Activated T-cell treated with anti-CD3 and anti-CD28 coated beads for 24 hours (primary cell): ENCODE measurements at places on chromosomes 2 and 18.

- DNase-seq: no peak
Measured at GRCh38 chr2:15243762-15244161, 317.4 kb downstream of the NBAS start.

DNA sequence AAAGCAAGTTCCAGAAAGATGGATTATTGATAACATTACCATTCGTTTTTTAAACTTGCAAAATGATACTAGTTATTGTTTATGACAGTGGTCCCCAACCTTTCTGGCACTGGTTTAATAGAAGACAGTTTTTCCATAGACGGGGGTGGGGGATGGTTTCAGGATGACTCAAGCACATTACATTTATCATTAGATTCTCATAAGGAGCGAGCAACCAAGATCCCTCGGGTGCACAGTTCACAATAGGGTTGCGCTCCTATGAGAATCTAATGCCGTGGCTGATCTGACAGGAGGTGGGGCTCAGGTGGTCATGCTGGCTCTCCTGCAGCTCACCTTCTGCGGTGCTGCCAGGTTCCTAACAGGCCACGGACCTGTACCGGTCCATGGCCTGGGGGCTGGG lies 86.2 kb downstream of the BCL2 start:
- DNase-seq: peak; percentile 44

DNA sequence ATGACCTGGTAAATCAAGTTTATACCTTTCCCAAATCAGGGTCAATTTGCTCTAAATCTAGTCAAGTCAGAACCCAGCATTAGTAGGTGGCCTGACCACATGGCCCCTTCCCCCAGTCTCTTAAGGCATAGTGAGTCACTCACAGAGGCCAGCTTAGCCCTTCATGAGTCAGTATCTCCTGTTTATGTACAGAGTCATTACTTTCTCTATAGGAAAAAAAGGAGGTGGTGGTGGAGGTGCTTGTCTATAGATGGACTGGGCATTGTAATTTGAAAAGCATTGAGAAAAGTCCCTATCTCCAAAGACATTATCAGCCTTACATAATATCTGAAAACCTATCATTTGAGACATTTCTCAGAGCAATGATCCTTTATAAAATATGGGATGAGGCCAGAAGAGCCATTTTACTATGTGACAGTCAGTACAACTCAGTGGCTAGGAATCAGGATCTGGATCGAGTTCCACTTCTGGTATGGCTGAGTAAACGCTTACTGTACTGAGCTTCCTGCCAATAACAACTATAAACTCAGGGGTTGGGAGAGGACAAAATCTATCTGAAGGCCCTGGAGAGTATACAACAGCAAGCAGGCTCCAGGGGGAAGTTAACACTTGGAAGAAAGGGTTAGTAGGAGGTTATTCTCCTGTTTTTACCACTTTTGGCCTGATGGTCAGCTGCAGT lies 22.5 kb upstream of the SIGLEC15 start:
- DNase-seq: no peak

DNA sequence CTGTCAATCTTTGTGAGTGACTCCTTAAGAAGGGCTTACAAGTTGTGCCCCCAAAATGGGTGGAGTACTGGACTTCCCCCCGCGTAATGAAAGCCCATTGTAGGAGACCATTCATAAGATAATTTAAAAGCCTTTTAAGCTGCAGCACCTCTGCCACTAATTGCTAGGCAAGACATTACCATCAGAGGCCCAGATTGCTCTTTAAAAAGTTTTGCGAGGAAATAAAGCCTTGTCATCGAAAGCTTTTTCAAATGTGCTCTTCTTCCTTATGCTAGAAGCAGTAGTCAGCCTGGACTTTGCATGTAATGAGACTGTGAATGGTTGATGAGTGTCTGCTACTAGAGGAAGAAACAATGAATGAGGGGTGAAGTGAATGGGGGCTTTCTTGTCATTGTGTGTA lies 345.3 kb upstream of the CDH2 start:
- no peak for DNase-seq

- no peak for DNase-seq
Measured at GRCh38 chr2:176872406-176872805, 340.2 kb upstream of the HNRNPA3 start.

DNA sequence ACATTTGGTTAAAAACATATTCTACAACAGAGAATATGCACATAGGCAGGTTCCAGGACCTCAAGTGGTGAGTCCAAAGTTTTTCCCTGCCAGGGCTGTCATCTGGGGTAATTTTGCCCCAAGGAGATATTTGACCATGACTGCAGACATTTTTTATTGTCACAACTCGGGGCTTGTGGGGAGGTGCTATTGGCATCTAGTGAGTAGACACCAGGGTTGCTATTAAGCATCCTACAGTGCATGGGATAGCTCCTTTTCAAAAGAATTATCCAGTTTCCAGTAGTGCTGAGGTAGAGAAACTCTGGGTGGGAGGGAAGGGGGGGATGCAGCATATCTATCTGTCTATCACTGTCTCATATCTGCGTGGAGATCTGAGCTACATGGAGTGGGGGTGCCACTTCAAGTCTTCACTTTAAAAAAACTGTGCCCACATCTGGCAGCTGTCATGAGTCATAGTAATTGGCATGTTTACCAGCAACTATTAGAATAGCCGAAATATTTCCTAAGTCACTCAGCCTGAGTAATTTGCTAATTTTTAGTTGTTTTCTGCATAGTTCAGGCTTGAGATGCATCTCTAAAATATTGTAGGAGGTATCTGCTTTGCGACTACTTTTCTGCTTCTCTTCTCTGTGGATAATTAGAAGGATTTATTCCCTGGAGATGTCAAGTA lies 254.0 kb upstream of the RBMS1 start:
- DNase-seq: no peak

GRCh38 chr2:155947069-155947468 lies 385.5 kb downstream of the NR4A2 start:
- DNase-seq: no peak

DNA sequence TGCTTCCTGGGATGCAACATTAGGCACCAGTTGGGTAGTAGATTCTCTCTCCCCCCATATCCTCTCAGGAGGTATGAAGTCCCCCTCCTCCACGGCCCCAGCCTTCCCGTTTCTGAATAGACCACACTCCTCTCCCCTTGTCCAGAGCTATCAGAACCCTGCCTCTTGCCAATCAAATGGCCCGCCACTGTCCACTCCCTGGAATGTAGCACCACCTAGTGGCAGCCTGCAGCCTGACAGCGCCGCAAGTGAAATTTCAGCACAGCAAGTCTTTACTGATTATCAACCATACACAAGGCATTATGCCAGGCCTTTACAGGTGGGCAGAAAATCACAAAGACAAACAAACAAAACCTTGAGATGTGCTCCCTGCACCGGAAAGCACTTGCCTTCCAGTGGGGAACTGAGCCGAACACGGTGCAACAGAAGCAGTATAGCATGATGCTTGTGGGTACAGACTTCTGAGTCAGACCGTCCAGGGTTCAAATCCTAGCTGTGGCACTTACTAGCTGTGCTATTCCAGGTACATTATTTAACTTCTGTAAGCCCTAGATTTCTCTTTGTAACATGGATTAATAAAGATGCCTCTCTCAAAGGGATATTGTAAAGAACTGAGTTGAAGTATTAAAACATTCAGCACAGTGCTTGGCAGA lies 174.0 kb downstream of the SMAD2 start:
- DNase-seq: peak; percentile 37

DNA sequence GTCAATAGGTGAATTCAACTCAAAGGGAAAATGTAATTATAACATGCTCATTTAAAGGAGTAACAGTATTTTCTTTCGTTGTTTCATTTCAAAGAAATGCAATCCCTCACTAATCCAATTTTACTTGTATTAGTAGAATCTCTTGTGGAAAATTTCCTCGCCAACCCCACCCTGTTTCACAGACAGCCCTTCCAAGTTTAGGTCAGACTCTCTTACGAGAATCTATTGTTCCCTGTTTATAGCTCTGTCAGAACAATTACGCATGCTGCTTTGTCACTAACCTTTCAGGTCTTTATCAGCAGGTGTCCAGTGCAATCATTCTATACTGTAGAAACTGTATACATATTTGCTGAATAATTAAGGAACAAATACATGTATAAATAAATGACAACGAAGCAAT lies 657.8 kb upstream of the LINC00305 start:
- no peak for DNase-seq

- no peak for DNase-seq
Measured at GRCh38 chr2:20190876-20191713, 33.8 kb downstream of the SDC1 start.

GRCh38 chr2:71223767-71224333 lies 3.1 kb downstream of the PAIP2B start:
- DNase-seq: no peak

GRCh38 chr2:173760553-173760952 lies 204.6 kb downstream of the SP3 start:
- no peak for DNase-seq

DNA sequence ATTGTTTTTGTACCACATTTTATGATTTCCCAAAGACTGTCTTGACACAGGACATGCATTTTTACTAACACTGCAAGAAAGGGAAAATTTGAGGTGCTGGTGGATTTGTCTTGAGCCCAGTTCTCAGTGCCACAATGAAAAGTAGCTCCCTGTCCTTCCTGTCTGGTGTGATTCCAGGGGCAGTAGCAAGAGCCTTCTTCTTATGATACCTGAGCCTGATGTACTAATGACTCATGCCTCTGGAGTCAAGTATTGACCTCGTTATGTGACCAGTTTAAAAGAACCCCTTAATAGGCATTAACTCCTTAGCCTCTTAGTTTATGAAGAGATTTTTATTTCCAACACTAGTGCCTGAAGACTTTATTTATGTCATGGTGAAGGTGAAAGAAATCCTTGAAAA lies 728.6 kb downstream of the SLC4A3 start:
- no peak for DNase-seq

DNA sequence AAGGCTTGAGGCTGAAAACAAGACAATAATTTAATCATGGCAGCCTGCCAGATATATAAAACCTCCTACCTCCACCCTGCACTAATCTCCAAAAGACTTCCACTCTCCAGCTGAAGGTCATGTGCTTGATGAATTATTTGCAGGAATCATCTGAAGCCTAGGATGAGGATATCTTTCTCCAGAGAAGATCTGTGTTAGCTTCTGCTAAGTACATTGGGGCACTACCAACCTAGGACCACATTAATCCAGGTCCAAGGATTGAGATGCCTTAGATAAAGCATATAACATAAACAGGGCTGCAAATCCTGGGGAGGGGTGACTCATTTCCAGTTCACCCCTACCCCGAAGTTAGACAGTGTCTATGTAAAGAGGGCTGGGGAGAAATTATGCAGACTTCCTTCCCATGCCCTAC lies 80.5 kb upstream of the FRZB start:
- DNase-seq: no peak

DNA sequence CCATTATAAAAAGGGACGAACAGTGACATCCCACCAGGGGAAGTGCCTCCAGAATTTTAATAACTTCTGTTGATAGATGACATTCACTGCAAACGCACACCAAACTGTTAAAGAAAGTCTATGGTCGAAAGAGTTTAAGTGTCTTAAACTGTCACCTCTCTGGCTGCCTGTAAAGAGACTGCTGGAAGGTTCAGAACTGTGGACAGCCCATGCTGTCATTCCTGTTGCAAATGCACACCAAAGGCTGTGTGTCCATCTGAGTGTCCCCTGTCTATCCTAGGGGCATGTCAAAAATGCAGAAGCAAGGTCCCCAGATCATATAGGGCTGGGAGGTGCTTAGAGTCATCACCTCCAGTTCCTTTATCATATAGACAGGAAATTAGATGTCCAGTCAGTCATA lies 171.8 kb downstream of the CYRIA start:
- no peak for DNase-seq

- no peak for DNase-seq
Measured at GRCh38 chr2:5976531-5977065, 284.4 kb downstream of the SOX11 start.

DNA sequence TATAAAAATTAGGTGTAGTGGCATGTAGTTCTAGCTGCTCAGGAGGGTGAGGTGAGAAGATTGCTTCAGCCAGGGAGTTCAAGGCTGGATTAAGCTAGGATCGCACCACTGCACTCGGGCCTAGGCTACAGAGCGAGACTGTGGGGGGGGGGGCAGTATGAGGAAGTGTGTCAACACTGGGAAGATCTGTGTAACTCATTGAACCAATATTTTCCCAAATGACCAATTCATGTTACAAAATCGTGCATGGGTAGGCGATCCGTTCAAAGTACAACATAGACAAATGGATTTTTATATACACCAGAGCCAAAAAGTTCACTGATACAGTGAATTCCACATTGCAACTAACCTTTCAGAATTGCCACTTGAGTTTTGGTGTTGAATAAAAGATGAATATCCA lies 8.1 kb downstream of the SMAD4 start:
- DNase-seq: no peak

DNA sequence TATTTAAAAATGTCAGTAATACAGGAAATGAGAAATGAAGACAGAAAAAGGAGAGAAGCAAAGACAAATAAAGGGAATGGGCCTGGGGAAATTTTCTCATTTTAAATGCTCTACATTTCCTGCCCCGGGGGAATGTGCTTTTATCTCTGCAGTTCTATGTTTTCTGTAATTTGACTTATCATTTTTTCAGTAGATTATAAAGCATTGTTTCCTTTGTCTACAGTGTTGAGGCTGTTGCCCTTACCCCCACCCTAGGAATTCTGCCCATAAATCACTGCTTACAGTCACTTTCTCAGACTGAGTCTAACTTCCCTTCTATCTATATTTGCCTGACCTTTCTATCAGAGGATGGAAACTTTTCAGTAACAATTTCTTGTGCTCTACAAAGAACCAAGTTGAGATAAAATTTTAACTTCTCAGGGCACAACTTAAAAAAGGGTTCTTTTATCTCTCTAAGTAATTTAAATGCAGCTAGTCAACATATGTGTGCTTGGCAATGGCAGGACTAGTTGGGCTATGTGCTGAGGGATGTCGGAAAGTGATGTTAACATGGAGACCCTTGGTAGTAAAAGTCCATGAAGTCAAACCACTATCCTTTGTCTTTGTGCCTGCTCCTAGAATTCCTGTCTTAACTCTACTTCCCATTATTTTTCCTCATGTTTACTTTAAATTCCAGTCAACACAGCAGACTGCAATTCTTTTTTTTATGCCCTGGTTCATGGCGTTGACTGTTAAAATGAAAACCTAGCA lies 146.5 kb upstream of the MMADHC start:
- no peak for DNase-seq

GRCh38 chr2:128687565-128687964 lies 368.9 kb upstream of the HS6ST1 start:
- DNase-seq: no peak

DNA sequence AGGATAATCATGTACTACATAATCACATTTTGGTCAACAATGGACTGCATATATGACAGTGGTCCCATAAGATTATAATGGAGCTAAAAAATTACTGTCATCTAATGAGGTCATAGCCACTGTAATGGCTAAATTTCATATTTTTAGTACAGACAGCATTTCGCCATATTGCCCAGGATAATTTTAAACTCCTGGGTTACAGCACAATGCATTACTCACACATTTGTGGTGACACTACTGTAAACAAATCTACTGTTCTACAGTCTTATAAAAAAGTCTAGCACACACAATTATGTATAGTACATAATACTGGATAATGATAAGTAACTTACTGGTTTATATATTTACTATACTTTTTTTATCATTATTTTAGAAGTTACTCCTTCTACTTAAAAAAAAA lies 12.8 kb downstream of the EIF2AK2 start:
- DNase-seq: no peak

GRCh38 chr2:109513749-109514588 lies 99.8 kb downstream of the SEPTIN10 start:
- no peak for DNase-seq

GRCh38 chr2:240323601-240324291 lies 111.7 kb upstream of the GPC1 start:
- no peak for DNase-seq
